Cortex of kidney (tissue), 1 donor: ENCODE measurements at places on chromosomes 6 and 20.

GRCh38 chr6:3844097-3844463, 5.1 kb upstream of the FAM50B start:
- DNase-seq, result no peak

DNA sequence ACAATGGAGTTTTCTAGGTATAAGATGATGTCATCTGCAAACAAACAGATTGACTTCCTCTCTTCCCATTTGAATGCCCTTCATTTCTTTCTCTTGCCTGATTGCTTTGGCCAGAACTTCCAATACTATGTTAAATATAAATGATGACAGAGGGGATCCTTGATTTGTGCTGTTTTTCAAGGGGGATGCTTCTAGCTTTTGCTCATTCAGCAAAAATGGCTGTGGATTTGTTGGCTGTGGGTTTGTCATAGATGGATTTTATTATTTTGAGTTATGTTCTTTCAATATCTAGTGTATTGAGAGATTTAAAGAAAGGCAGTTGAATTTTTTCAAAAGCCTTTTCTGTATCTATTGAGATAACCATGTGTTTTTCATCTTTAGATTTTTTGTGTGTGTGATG, 662.4 kb upstream of the EYS start:
- no peak for DNase-seq

- DNase-seq, result no peak
Measured at GRCh38 chr20:9926476-9926875, 87.6 kb upstream of the PAK5 start.

DNA sequence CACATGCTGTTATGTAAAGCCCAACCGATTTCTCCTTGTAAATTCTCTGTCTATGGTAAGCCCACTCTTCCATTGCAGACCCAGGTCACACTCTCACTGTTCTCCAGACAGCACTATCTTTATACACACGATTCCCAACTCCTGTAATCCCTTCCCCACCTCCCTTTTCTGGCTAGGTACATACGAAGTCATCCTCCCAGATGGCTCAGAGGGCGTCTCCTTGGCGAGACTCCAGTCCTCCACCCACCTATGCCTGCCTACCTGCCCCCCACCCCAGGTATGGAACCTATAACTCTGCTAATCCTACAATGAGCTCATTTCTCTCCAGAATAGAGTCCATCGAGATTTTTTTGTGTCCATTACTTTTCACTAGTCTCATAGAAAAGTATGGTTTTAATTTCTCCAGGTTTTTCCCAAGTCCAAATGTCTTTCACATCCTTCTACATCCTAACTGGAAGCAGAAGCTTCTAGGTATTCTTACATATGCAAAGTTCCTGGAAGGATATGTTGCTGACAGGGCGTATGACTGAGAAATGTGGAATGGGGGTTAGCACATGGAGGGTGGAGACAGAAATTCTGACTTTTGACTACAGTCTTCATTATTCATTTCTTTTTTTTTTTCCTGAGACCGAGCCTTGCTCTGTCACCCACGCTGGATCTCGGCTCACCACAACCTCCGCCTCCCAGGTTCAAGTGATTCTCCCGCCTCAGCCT, 22.8 kb downstream of the SCML4 start:
- DNase-seq, result no peak

DNA sequence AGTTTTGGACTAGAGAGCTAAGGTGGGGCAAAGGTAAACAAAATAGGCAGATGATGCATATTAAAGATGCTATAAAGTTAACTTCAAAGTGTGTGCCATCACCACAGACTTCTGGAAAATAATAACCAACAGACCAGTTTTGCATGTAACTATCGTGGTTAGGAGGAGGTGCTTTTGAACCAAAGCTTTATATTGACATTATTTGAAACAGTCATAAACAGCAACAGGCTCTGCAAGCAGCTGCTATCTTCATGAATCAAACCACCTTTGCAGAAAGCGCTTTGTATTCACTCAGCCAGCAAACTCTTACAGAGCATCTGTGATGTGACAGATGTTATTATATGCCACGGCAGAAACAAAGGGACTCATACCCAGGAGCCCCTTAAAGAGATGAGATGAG, 81.9 kb downstream of the CRYBG1 start:
- DNase-seq, result no peak

DNA sequence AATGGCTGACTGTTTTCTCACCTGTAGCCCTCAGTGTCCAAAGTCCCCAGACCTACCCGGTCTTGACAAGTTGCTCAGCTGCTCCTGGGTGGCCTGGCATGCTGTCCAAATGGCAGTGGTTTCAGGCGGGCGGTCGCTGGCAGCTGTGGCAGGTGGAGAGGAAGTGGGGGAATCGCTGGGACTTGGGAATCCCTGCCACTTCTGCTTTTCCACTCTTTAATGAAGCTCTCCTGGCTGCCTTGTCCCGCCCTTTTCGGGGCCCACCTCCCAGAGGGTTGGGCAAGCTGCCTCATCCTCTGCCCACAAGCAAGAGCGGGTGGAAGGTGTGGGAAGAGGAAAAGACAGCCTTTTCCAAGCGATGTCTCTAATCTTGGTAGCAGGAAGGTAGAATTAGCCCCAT, at the start of gene OCSTAMP:
Gene OCSTAMP, minus strand, starts transcription at position 194 of the 400 bp plus-strand sequence. Its CDS starts 94 bp downstream, at position 100.
- DNase-seq, result no peak

DNA sequence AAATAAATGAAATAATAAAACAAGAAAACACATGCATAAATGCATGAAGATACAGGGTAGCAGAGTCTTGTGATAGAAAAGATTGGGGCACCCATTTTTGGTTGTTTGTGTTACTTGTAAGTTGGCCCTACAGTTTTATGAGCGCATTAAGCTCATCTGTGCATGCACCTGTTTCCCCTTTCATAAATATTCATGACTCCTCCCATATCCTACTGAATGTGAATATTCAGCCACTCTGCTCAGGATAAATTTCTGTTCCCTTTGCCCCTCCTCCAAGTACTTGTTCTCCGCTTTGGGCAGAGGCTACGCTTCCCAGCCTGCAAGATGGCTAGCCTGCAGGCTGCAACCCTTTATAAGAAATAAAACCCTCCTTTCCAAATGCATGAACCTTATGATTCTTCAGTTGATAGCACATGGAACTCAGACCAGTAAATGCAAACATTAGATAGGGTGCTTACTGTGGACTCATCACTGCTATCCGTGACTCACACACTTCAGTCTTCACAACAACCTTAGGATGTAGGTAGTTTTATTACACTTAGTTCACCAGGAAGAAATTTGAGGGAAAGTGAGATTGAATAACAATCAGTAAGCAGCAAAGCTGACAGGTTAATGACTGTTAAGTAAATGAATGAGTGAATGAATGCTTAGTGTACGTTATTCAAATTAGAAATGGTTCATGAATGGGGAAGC, 15.0 kb downstream of the ALDH8A1 start:
- DNase-seq, result no peak

GRCh38 chr20:36582322-36582721, 8.9 kb downstream of the TGIF2 start:
- DNase-seq, result no peak

DNA sequence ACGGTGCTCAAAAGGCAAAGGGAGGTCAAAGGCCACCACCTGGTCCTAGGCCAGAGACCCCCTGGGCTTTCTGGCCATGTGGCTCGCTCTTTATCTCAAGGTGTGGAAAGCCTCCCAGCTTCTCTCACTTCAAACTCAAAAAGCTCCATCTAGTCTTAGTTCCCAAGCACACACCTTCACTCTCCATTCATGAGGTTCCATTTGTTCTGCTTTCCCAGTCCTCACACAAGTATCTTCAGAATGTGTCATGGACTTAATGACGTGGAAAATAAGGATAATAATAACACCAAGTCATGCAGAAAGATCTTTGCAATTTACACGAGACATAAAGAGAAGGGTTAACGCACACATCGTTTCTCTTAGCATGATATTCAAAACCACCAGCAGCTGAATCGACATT, 219.3 kb downstream of the GMDS start:
- no peak for DNase-seq

- no peak for DNase-seq
Measured at GRCh38 chr6:138966870-138967269, 21.2 kb downstream of the REPS1 start.

- no peak for DNase-seq
Measured at GRCh38 chr6:92922216-92922806, 497.0 kb downstream of the EPHA7 start.

DNA sequence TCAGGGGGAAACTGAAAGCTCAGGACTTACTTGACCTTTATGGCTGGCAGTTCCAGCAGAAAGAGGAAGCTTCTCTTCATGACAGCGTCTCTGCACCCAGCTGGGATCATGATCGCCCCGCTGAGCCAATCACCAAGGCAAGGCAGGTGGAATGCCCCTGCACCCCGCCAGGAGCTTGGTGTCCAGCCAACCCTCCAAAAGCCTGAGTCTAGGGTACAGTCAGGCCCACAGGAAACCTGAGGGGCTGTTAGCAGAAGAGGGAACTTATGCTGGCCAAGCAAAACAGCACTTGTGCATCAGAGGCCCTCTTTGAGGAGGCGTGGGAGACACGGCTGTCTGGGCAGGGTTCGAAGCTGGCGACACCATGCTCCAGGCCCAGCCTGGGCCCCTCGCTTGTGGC, 188.3 kb upstream of the GMDS start:
- no peak for DNase-seq

- no peak for DNase-seq
Measured at GRCh38 chr6:2911171-2911570, 8.1 kb upstream of the SERPINB9 start.

DNA sequence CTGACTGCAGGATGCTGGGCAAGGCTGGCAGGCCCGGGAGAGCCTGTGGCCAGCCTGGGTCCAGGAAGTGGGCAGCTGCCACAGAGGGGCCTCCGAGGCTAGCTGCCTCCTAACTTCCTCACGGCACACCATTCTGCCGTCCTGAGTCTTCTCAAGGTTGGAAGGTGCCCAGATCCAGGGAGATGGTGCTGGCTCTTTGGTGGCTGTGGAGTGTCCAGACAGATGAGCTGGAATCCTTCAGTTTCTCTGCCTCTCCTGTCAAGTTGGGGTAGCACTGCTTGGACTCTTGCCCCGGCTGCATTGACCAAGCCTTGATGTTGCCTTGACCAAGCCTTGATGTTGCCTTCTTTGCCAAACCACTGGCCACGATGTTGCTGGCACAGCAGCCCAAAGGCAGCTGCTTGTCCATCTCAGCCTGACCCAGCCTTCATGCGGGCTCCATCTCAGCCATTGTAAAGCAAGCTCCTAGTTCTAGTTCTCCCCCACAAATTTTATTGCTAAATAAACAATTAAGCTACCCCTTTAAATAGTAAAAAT, 75.1 kb upstream of the AFDN start:
- no peak for DNase-seq

GRCh38 chr20:31956556-31957526, 5.0 kb upstream of the PDRG1 start:
- no peak for DNase-seq

GRCh38 chr20:37856932-37857660, 45.8 kb upstream of the VSTM2L start:
- DNase-seq, result no peak

- DNase-seq, result no peak
Measured at GRCh38 chr20:57663241-57663640, 43.0 kb upstream of the ZBP1 start.

GRCh38 chr20:20227013-20227571, 140.8 kb upstream of the INSM1 start:
- DNase-seq, result no peak

DNA sequence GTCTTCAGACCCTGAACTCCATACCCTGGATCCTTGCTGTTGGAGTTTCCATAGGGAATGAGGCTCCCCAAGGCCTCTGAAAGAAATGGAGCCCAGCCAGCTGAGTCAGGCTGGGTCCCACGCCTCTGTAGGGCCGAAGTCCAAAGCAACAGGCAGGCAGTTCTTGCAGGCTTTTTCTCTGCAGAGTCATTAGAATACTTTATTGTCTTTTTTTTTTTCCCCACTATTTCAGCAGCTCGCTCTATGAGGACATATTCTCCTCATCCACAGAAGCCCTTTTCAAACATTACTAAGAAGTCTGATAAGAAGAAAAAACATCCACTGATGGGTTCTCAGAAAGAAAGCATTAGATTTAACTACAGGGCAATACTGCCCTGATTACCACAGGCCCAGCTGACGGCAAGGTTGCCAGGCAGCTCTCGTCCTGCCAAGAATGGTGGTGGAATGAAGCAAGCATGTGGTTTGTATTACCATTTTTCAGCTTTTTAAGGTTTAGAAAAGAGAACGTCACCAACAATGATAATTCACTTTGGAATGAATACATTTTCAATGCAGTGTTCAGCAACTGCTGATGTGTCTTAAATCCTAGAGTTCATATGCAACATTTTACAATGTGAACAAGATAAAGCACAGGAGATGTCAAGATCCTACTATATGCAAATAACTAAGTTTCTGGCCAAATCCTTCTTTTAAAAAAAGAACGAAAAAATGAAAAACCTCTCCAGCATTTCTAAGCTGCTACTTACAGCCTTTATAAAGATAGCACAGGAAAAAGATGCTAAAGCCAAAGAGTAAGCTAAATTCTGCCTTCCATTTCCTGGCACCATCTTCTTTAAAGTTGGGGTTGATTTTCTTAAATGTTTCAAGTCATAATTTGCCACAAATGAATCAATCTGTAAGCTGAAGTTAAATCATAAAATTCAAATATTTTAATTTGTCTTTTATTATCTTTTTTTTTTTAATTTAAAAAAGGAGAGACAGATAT, 223.6 kb upstream of the CITED2 start:
- DNase-seq, result no peak

GRCh38 chr6:22028403-22029090, 268.3 kb downstream of the PRL start:
- DNase-seq, result no peak

DNA sequence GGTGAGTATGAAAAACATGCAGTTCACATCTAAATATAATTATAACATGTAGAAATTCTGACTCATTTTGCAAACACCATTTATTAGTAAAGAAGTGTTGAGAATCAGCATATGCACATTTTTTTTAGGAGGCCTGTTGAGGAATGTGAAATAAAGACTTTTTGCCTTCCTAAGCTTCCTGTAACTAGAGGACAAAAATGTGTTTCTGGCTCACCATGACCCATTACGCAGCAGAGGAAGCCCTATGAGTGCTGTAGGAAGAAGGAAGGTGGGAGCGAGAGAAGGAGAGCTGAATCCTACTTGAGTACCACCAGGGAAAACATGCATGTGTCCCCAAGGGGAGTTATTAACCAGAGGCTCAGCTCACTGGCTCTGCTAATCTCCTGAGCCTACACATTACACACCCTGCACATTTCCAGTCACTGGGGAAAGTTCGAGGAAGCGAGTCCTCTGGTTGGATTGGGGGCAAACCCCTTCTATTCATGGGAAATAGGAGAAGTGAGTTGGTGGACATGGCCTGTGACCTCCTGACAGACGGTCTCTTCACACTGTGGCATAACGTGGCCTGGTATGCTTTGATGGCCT, 540.5 kb upstream of the JAG1 start:
- no peak for DNase-seq

DNA sequence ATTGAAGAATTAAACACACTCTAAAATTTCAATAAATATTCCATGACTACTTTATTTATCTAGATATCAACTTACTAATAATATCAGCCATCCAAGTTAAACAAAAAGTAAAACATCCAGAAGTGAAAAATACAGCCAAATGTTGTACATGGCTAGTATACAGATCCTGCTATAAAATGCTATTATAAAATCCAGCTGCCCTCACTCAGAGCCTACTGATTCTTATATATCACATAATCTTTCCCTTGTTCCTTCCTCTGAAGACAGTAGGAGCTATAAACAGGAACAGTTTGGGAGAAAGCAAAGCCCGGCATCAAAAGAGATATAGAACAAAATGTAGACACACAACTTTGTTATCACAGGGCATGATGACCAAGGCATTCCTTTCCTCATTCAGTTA, 212.9 kb downstream of the PLCB4 start:
- DNase-seq, result no peak

GRCh38 chr6:34908194-34908593, 19.1 kb downstream of the ANKS1A start:
- DNase-seq, result no peak
